ENCODE measurements at places on chromosomes 5 and 9.

GRCh38 chr5:54624805-54625568 lies 107.4 kb downstream of the SNX18 start:
- DNase-seq = no peak

GRCh38 chr5:81105261-81105877 lies 127.8 kb upstream of the CKMT2 start:
- peak; percentile 3 for DNase-seq

- peak; percentile 50 for DNase-seq
These were observed 6.1 kb upstream of the ZNF79 start for GRCh38 chr9:127418037-127418471.

GRCh38 chr5:38670066-38670465 lies 113.6 kb upstream of the LIFR start:
- no peak for DNase-seq

- no peak for DNase-seq
These were observed 3.3 kb upstream of the CXXC5 start for GRCh38 chr5:139644646-139645429.

- DNase-seq = no peak
These were observed 348.5 kb downstream of the MED10 start for GRCh38 chr5:6029811-6030271.

GRCh38 chr5:123811831-123812230 lies 299.9 kb downstream of the CSNK1G3 start:
- no peak for DNase-seq

All from CD4-positive, alpha-beta T cell treated with Interleukin-10 for 1 hour (primary cell).